A172 (cell line): ENCODE measurements at places on chromosomes 2 and 18. TPM values are rescaled to one million over a fixed set of nuclear protein-coding genes. Genes with fewer than 3 reads are reported as not detected.
A peak's percentile ranks its signal among the peaks of the same experiment; 100 is the strongest.

DNA sequence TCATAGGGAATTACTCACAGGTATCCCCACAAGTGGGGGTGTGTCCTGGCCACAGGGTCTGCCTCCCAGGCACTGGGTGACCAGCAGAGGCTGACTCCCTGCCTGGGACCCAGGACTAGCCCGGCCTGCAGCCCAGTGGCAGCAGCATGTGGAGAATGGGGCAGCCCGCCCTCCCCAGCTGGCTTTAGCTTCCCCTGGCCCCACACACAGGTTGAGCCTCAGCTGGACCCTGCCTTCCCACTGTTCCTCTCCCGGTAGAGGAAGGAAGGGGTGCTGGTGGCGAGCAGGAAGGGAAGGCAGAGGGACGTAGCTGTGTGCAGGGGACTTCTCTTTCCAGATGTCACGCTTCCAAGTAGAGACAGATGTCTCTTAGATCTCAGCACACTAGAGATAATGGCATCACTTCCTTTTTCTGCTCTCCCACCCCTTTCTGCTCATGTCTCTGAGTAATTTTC, 51.4 kb downstream of the EMILIN2 start:
- DNase-seq, result peak; percentile 75

DNA sequence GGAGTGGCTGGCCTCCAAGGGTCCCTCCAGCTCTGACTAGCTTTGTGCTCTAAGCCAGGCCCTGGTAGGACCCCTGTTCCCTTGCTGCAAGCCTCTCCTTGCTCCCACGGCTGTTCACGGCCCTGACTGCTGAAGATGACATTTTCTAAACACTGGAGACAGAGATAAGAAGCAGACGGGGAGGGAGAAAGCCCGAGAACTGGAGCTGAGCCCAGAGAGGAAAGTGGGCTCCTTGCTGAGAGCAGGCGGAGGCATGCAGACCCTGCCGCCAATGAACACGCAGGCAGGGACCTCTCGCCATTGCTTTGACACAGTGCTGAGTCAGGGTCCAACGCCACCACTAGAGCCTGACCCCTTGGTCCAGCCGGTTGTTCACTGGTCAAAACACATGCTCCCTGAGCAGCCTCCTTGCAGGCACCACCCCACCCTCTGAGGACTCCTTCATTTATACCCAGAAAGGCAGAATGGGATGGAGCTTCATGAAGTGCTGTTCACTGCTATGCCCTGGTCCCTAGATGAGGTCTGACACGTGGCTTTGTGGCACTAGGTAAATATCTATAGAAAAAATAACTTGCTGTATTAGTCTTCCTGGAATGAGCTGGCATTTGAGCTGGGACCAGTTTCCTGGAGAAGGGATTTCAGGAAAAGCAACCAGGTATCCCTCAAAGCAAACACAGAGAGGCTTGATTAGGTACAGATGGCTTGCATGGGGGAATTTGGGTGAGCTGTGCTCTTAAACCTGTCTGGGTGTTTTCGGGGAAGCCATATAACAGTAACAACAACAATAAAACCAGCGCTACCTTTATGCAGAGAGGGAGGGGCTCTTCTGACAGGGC, 65.7 kb downstream of the MCFD2 start:
- DNase-seq, result peak; percentile 89

Gene SERPINB2
- total RNA-seq, result not detected in 2 replicates

DNA sequence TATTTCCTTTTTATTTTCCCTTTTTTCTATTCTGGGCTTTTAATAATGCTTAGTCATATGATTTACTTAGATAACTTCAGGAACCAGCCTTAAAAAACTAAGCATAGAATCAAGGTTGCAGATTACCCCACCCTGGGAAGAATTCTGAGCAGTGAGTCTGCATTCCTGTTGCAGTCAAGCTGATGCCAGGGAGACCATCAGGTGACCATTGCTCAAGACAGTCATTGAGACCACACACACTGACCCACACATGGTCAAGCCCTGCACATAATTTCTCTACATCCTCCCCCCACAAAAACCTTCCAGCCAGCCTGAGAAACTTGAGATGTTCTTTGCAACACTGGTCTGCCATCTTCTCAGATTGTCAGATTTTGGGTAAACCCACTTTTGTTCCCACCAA, 83.9 kb downstream of the SH3YL1 start:
- peak; percentile 41 for DNase-seq

DNA sequence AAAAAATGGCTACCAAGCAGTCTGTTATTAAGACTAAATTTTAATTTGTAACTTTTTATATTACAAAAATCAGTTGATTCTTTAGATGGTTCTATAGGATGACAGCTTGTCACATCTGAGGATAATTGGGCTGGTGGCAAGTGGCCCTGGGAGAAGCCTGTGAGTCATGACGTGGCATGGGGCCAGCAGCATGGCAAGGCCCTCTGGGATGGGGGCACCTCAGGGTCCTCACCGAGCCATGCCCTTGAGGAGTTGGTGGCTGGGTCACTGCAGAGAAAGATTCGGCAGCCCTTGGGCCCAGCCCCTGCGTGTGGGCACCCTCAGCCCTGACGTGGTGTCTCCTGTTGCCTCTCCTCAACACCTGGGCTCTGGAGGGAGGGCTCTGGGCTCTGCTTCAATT, 49.7 kb downstream of the STK25 start:
- no peak for DNase-seq

GRCh38 chr18:58186258-58186948, 142.4 kb downstream of the NEDD4L start:
- peak; percentile 66 for DNase-seq

Gene RNF138
- total RNA-seq, result 40.6 and 65.3 TPM in 2 replicates

DNA sequence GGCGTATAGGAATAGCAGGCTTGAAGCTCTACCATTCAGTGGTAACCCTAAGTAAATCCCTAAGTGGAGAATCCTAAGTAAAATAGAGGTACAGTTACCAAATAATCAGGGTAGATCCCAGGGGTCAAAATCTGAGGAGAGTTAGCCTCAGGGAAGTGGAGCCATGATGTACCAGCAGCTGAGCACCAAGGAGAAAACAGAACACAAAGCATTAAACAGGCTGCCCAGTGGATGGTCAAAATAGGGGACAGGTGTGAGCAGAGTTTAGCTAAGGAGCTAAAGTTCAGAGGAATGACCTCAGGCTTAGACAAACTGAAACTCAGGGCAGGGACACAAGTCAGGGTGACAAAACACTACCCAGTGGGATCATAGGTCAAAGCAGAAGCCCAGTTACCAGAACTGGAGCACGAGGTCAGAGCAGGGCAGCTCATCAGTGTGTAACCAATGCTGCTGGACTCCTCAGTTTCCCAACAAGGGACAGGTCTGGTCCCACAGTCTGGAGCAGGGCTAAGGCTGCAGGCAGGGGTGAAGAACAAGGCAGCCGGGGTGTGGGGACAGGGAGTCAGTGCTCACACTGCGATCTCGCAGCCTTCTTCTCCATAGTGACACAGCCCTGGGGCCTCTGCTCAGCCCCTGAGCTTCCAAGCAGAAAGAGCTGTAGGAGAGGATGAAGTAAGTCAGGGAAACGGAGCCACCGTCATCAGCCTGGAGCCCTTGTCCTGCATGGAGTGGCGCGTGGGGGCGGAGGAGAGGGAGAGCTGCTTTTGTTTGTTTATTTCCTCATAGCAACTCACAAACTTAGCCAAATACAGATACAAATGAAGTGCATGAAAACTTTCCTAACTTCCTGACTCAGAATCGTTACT, 264.0 kb downstream of the MREG start:
- DNase-seq, result no peak

Gene ZNF396
- total RNA-seq, result 0.33 and 0.57 TPM in 2 replicates
